Stimulated activated naive CD8-positive, alpha-beta T cell treated with anti-CD3 and anti-CD28 coated beads, Interleukin-15, Interleukin-2, amounts not matched to agents 100 U/mL and 50 U/mL, for 24 hours (primary cell): ENCODE measurements at places on chromosomes 7 and 10.

- DNase-seq, result no peak
Measured at GRCh38 chr7:84900215-84900614, 286.6 kb downstream of the SEMA3D start.

GRCh38 chr7:134203186-134203889, 76.2 kb downstream of the LRGUK start:
- DNase-seq, result no peak

GRCh38 chr10:23869996-23870395, 338.9 kb upstream of the KIAA1217 start:
- DNase-seq, result no peak

GRCh38 chr10:63865210-63865609, 344.0 kb downstream of the REEP3 start:
- DNase-seq, result no peak

- no peak for DNase-seq
Measured at GRCh38 chr10:69750725-69751124, 51.0 kb upstream of the COL13A1 start.

GRCh38 chr10:110609605-110610004, 34.5 kb upstream of the RBM20 start:
- no peak for DNase-seq

- DNase-seq, result no peak
Measured at GRCh38 chr10:88805361-88805760, 2.8 kb downstream of the LIPM start.

GRCh38 chr10:22635650-22636049, 78.7 kb downstream of the PIP4K2A start:
- DNase-seq, result no peak

GRCh38 chr7:74462707-74463100, 9.0 kb downstream of the GTF2IRD1 start:
- no peak for DNase-seq

DNA sequence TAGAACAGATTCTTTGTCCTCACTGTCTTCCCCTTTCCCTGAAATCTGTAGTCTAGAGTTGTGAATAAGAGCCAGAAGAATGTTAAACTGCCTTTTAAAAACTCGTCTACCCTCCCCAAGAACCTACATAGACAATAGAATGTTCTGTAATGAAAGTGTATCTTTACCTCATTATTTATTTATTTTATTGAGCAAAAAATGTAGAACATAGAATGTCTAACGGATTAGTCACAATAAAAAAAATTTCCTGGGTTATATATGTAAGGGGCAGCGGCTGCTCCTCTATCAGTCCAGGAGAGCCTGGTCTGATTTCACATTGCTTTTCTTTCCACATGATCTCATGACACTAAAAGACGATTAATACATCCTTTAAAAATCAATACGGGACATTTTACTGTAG, 135.7 kb downstream of the SDK1 start:
- DNase-seq, result no peak

- no peak for DNase-seq
Measured at GRCh38 chr7:158475679-158476052, 112.0 kb downstream of the PTPRN2 start.
